ENCODE measurements at places on chromosomes 16 and 17.
A peak's percentile ranks its signal among the peaks of the same experiment; 100 is the strongest.

DNA sequence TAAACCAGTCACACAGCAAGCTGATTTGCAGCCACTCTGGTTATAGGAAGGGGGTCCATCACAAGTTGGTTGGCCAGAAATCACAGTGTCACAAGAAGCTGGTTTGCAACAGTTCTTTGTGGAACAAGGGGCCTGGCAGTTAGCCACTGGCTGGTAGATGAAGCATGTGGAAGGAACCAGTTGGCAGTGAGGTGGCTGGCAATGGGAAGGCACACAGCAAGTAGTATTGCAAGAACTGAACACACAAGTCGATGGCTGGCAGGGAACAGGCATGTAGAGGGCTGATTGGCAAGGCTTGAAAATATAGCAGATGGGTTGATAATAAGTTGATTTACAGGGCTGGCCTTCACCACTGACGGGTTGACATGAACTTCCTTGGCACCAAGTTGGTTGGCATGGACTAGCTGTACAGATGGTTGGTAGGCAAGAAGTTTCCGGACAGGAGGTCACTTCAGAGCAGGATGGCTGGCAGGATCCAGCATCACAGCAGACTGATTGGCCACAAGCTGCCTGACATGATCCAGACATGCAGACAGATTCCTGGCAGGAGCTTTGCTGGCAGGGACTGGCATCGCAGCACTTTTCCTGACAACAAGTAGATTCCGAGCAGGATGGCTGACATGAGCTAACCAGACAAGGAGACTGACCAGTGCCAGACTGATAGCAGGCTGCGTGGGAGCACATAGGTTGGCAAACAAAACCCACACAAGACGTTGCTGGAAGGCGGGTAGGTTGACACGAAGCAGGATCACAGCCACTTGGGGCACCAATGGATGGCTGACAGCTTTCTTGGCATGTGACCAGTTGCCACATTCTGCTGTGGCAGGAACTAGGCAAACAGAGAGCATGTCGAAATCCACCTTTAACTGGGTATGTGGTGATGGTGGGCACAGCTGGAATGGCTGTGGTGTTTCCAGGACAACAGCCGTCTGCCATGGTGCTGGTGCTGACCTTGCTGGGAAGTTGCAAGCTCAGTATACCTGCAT lies at the start of gene KRTAP29-1:
Gene KRTAP29-1, minus strand, starts transcription at position 936 of the 986 bp plus-strand sequence. Its CDS starts 0 bp downstream, at position 936.
- no peak for DNase-seq

DNA sequence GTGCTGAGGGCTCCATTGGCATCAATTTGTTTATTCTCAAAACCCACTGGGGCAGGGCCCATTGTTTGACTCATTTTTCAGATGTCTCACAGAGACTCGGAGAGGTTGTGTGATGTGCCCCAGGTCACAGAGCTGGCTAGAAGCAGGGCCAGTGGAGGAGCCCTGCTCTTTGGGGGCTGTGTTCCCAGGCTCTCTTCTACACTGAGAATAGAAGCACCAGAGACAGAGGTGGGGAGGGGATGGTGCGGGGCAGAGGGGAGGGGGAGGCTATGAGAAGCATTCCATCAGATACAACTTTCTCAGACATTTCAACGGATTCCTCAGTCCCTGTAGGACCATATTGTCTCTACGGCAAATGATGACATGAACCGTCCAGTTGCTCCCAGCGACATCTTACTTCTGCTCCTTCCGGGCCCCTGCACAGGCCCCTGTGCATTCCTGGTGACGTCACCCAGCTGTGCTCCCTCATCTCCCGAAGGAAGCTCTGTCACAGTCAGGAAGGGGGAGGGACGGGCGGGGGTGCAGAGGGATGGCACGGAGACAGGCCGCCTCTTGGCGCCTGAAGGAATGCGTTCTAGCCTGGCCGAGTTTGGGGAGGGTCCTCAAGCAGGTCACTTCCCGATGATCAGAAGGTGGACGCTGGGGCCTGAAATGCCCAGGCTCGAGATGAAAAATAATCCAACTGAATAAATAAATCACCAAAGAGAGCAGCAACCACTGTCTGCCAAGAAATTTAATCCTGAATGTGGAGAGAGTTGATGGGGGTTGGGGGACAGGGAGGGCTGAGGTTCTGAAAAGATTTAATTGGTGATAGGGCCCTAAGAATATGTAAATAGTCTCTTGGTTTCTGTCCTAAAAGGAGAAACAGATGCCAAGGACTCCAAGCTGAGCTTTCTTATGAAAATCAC lies 114.1 kb downstream of the NOG start:
- no peak for DNase-seq

- DNase-seq = peak; percentile 31
These were observed 2.2 kb downstream of the NT5M start for GRCh38 chr17:17305281-17305801.

DNA sequence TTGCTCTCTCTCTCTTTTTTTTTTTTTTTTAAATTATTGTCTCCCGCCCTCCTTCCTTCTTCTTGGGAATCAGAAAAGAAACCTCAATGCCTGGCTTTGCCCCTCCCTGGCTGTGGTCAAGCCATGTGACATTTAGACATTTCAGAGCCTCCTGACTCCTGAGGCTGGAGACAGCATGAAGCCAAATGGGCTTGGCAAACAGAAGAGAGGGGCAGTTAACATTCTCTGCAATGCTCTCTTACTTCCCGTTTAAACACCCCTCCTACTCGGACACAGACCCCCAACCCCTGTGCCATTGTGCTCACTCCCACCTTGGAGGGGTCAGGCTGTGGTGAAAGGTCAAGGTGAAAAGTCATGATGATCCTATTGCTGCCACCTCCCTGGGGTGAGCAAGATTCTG lies 14.7 kb upstream of the MEOX1 start:
- DNase-seq = no peak

- DNase-seq = no peak
These were observed 60.7 kb downstream of the OR1D5 start for GRCh38 chr17:3002538-3003295.

DNA sequence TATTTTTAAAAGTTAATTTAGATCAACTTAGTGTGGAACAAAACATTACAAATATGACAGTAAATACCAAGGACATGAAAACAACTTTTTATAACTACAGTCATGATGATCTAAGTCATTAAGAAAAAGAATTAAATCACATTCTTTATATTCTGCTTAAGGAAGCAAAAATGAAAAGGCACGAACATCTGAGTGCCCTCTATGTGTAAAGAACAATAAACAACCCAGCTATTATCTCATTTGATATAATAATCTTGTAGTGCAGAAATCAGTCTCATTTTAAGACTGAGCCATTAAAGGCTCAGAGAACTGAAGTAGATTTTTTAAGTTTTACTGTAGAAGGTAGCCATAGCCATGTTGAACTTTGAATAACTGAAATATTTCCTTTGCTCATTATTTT lies 13.4 kb downstream of the MYO1D start:
- no peak for DNase-seq

DNA sequence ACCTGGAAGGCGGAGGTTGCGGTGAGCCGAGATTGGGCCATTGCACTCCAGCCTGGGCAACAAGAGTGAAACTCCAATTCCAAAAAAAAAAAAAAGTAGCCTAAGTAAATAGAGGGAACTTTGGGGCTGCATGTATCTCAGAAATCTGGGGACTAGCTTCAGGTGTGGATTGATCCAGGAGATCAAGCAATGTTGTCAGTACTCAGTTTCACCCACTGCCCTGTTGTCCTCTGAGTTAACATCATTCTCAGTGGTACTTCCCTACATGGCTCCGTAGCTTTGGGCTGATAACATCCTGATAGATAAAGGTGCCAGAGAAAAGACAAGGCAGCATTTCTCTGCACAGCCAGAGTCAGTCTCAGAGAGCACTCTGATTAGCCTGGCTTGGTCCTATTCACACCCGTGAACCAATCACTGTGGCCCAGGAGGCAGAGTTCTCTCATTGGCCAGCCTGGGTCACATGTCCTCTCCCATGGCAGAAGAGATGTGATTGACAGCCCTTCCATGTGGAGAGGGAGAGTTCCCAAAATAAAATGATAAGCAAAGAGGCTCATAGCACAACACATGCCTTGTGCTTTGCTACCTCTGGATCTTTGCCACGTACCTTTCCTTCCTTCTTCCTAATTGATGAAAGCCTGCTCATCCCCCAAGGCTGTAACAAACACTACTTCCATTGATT lies 99.6 kb downstream of the ABCC1 start:
- DNase-seq = no peak

DNA sequence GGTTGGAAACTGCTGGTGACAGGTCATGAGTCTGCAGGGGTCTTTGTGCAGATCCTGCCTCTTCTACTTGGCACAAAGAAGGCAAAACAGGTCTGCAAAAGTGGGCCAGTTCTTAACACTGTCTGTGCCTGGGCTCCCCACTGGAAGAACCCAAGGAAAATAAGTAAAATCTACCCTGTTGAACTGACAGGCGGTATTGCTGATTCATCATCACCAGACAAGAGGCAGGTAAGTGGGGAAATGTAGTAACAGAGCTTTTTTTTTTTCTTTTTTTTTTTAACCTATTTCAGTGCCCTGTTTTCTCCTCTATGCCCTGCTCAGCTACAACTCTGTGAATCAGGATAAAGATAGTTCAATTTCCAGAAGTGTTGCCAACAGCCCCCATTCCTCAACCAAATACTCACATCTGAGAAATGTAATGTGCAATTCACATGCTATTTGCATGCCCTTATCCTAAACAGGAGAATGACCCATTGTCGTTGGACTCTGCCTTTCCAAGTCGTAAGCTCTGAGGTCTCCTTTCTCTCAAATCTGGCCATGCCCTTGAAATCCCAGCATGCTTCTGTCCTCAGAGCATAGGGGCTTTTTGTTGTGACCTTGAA lies 237.0 kb downstream of the SOX9 start:
- DNase-seq = no peak

DNA sequence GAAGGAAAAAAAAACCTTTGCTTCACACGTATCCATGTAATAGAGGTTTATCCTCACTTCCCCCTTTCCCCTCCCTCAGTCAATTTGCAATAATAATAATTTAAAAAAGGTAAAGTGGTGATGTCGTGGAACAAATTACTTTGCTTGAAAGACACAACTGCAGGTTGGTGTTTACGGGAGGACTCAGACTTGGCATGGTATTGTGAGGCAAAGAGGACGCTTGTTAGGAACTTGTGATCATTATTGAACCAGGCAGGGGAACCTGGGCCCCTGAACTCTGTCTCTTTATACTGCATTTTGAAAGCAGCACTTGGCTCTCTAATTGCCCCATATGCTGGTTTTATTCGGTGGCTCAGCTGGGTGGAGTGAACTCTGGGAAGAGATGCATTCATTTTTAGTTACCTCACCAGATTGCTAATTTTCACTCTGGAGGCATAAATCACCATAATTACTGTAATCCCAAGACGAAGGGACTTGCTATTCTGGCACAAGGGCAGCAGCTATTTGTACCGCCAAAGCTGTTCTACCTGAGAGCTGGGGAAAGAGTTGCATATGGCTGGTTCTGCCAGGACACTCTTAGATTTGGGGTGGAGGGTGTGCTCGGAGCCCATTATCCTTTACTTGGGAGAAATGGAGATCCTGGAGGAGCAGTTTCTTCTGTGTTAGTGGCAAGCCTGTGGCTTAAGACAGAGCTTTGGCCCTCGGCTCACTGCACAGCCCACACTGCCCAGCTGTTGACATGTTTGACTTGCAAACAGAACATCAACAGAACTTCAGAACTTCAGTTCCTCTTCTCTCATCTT lies 5.7 kb upstream of the DHX8 start:
- no peak for DNase-seq

GRCh38 chr16:20383106-20384029 lies 21.2 kb downstream of the PDILT start:
- peak; percentile 19 for DNase-seq

DNA sequence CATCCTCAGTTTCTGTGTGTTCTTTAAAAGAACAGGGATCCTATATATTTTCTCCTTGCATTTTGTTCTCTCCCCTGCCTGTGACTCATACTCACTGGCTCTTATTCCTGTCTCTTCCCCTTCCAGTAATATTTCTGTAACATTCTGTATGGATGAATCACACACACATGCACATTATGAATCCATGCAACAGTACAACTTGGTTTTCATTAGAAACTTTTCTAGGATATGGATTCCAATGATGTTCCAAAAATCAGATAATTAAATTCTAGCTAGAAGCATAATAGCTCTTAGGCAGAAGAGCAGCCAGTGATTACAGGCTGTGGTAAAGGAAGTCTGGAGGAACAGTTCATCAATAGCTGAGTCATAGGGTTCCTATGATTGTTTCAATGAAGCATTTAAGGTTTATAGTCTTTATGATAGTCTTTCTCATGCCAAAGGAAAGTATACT lies 119.6 kb upstream of the PMFBP1 start:
- no peak for DNase-seq

DNA sequence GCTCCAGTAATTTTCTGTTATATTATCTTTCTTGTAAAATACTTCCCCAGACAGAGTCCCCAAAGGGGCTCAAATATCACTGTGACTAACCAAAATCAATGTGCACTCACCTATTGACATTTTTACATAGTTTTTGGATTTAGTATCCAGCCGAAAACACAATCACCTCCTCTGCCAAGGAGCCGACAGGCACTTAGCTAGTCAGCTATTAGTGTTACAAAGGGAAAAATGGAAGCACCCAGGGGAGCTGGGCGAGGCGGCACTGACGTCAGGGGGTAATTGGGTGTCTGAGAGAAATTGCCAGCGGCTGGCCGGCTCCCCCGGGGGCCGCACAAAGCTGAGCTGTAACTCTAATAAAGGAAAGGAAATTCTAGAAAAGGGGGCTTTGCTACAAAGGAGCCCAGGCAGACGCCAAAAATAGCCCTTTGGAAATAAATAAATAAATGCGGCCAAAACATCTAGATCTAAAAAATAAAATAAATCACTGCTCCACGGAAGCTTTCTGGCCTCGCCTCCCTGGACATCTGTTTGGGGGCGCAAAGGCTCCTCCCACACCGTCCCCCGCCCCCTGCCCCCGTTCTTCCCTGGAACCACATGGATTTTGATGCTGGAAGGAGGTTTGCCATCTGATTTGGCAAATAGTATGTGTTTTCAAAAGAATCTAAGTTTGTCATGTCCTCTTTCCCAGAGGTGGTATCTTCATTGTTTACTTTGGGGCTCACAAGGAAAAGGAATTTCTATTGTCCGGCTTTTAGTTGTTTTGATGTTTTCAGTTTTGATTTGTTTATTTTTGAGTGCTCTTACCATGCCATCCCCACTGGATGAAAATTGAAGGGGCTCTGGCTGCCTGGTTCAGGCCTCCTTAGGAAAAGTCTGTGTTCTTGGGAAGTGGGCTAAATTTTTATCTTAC lies 156.7 kb downstream of the ZNF423 start:
- no peak for DNase-seq

- no peak for DNase-seq
These were observed 54.9 kb upstream of the TOB1 start for GRCh38 chr17:50920891-50921586.
